NCI-H1105 treated with DMSO at 0.1 percent for 48 hours (cell line): ENCODE measurements at places on chromosomes 5 and 9.

- DNase-seq, result no peak
Measured at GRCh38 chr5:123087173-123088030, 1.6 kb upstream of the PRDM6 start.

GRCh38 chr5:102523541-102524175 lies 24.9 kb upstream of the SLCO6A1 start:
- DNase-seq, result no peak

GRCh38 chr5:169914766-169915165 lies 65.5 kb downstream of the INSYN2B start:
- no peak for DNase-seq

GRCh38 chr9:121069396-121069795 lies 5.4 kb upstream of the CNTRL start:
- no peak for DNase-seq

GRCh38 chr5:141986072-141986471 lies 17.2 kb downstream of the RNF14 start:
- no peak for DNase-seq

GRCh38 chr9:89274838-89275237 lies 36.2 kb upstream of the CKS2 start:
- no peak for DNase-seq

DNA sequence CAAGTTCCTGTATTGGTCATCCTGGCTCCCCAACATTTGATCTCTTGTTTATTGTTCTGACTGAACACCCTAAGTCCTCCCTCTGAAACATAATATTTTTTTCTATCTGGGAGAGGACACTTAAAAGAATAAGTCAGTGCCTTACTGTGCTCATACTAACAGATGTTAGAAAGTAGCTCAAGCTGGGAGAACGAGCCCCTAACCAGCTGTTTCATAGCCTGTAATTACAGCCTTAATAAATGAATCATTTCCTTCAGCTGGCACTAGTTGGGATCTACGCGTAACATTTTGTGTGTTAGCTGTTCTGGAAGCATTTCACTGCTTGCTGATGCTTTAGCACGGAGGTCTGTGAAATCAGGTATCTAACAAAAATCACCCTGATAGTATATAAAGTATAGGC lies 345.9 kb upstream of the RIOK2 start:
- DNase-seq, result peak; percentile 29

DNA sequence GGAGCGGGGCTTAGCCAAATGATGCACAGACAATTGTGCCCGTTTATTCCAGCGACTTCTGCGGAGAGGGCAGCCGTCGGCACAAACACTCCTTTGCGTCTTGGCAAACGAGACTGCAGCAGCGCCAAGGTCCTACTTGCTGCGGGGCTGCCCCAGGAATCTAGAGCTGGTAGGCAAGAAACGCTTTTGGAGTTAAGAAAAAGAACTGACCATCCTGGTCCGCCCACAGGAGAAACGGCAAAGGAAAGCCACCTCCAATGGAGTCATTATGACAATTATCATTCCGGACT lies 2.3 kb downstream of the RXFP3 start:
- no peak for DNase-seq

- DNase-seq, result peak; percentile 5
Measured at GRCh38 chr5:151288180-151288579, 15.4 kb downstream of the SLC36A3 start.

DNA sequence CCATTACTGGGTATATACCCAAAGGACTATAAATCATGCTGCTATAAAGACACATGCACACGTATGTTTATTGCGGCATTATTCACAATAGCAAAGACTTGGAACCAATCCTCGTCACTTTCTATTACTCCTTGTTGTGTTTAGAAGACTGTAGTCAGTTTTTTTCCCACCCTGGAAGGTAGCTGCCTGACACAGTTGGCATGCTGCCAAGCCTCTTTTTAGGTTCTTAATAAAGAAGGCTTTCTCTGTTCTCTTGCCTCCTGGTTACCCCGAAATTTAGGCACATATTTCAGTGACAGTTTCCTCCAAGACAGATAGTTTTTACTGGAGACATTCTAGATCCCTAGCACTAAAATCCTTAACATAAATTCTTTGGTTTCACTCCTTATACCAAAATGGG lies 205.4 kb upstream of the PCSK5 start:
- no peak for DNase-seq

GRCh38 chr9:21056931-21057330 lies 20.8 kb downstream of the IFNB1 start:
- no peak for DNase-seq

GRCh38 chr5:77316871-77317661 lies 106.6 kb downstream of the PDE8B start:
- DNase-seq, result no peak

DNA sequence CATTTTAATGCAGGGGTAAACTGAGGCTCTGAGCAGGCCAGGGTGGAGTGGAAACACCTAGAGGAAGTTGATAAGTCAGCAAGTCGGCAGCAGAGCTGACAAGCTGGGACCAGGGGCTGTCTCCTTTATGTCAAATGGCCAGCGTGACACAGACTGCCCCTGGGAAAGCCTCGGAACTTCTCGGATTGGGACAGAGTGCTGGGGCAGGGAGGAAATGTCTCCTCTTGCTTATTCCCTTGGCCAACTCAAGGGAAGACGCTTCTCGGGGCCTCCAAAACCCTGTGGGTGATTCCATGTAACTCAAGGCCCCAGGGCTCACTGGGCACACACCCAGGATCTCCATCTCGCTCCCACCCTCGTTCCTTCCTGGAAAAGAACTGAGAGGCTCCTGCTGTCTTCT lies 25.4 kb upstream of the ANXA6 start:
- DNase-seq, result no peak

- DNase-seq, result no peak
Measured at GRCh38 chr5:127863161-127863560, 160.0 kb downstream of the CCDC192 start.

DNA sequence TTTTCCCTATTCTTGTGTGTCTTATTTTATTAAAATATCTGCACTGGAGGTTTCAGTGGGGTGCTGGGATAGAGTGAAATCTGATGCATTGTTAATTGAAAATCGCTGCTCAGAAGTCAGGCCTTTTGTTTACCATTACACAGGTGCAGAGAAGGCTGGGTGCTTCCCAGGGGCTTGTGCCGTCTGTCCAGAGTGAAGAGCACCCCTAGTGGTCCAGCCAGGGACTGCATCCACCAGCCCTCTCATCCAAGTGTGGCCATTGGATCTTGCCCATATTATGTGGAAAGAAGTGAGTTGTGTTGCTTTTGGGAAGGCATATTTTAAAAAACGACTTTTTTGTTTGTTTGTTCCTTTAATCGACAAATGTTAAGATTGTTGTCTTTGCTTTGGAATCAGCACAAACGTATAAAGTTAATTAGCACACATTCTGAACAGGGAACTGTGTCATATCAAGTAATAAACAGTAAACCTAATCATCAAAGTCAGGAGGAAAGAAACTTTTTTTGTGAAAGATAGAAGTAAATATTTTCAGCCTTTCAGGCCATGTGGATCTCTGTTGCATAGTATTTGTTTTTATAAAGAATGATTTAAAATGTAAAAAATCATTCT lies 315.6 kb downstream of the MTRR start:
- peak; percentile 45 for DNase-seq

DNA sequence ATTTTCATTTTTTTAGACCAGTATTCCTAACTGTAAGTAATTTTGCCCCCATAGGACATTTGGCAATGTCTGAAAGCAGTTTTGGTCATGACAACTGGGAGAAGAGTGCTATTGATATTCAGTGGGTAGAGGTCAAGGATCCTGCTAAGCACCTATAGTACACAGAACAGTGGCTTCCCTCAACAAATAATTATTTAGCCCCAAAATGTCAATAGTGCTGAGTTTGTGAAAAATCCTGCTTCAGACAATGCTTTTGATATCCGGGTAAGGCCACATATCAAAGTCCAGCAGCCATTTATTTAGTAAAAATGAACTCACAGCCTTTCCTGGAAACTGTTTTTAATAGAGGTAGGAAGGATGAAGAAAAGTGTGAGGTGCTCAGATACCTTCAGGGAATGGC lies 8.1 kb upstream of the TARS1 start:
- no peak for DNase-seq

GRCh38 chr9:95724253-95724991 lies 151.1 kb upstream of the ERCC6L2 start:
- no peak for DNase-seq

DNA sequence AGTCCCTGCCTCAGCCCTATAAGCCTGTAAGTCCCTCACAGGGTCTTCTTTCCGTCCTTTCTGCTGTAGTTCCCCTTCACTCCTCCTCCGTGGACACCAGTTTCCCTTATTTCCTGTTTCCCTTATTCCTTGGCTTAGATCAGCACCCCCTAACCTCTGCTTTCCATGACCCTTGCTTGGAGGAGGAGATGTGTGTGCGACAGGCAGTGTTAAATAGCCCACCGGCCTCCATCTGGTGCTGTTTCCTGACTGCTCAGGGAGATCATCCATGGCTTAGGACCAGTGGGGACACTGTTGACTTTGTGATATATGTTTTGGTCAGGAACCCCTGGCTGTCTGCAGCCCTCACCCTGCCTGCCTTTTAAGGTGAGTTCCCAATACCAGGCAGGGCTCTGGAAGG lies 34.1 kb upstream of the PSD2 start:
- no peak for DNase-seq

DNA sequence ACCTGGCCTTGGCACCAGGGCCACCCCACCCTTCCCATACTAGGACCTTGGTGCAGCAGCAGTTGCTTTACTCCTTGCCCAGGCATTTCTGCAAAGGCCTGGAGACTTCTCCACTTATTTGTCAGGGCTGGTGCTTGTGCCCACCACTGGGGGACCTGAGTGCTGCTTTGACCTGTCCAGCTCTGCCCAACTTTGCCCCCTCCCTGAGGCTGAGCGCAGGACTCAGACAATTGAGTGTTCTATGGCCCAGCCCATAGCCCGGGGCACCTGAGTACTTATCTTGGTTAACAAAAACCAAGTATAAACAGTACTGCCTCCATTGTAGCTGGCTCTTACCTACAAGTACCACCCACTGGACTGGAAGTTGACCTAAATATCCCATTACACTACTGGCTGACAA lies 406.1 kb upstream of the CHD1 start:
- DNase-seq, result no peak

DNA sequence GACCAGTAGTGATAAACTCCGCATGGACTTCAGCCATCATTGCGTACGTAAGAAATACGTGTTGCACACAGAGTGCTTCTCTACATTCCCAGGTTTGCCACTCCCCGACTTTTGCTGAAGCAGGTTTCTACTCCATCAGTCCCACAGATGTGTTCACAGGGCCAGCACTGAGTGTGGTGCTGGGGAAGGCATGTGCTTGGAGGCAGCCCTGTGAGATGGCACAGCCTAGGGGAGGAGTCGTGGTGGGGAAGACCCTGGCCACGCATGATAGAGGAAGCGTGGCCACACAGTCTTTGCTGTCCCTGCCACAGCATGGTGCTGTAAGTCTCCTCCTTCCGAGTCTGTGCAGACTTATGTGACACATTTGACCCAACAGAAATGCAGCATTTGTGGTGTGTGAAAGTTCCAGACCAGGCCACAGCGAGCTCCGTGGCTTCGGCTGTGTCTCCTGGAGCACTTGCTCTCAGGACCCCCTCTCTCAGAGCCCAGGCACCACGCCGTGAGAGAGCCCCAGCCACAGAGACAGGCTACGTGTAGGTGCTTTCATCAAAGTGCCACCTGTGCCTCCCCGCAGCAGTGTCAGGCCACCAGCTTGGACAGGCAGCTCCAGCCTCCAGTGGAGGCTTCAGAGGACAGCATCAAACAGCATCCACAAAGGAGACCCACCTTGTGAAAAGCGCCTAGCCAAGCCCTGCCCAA lies 197.8 kb downstream of the AUH start:
- DNase-seq, result no peak

DNA sequence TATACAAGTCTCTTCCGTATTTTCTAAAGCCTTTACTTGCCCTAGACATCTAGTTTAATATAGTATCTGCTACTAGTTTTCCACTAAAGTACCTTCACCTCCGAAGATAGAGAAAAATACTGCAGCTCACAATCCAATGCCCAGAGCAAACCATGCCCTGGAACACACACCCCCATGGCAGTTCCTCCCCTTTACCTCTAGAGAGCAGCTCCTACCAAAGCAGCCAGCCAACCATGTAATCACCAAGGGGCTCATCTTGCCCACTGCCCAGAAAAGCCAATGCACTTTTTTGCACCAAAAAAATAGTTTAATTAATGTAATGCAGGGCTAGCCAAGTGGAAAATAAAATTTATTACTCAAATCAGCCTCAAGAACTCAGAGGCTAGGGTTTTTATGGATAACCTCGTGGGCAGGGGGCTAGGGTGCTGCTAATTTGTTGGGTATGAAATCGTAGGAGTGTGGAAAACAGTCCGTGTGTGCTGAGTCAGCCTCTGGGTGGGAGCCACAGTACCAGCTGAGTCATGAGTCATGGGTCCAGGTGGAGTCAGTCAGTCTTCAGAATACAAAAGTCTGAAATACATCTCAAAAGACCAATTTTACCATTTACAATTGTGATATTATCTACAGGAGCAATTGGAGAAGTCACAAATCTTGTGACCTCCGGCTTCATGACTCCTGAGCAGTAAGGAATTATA lies 120.1 kb upstream of the ACO1 start:
- no peak for DNase-seq

GRCh38 chr9:98081477-98082219 lies 25.1 kb downstream of the NANS start:
- no peak for DNase-seq

GRCh38 chr9:98288881-98289280 lies 33.4 kb upstream of the TBC1D2 start:
- DNase-seq, result no peak

DNA sequence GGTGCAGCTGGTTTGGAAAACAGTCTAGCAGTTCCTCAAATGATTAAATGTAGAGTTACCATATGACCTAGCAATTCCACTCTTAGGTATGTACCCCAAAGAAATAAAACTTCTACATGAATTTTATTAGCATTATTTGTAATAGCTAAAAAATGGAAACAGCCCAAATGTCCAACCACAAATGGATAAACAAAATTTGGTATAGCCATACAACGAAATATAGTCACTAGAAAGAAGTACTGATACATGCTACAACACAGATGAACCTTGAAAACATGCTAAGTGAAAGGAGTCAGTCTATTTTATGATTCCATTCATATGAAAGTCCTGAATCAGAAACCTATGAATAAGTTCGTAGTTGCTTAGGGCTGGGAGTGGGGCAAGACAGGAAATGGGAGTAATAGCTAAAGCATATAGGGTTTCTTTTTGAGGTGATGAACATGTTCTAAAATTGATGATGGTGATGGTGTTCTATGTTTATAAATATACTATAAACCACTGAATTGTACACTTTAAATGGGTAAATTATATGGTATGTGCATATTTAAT lies 6.3 kb downstream of the GDF9 start:
- DNase-seq, result no peak

DNA sequence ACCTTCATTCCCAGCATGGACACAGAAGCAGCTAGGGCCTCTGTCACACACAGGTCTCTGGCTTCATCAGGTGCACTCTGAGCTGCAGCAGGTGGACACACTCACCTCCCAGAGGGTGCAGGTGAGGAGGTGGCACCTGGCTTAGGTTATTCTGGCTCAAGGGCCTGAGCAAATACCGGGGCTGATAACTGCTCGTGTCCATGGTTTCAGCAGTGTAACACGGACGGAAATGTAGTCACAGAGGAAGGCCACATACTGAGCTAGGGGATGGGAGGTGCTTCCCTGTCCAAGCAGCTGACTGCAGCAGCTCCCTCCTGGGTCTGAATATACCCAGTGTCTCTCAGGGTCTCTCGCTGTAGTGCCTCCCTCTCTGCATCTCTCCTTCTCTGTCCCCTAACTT lies 5.7 kb downstream of the PHF2 start:
- DNase-seq, result peak; percentile 70
